T-helper 2 cell (primary cell): ENCODE measurements at places on chromosomes 12 and 14.

- no peak for DNase-seq
These were observed 2.8 kb downstream of the FERMT2 start for GRCh38 chr14:52948039-52948438.

DNA sequence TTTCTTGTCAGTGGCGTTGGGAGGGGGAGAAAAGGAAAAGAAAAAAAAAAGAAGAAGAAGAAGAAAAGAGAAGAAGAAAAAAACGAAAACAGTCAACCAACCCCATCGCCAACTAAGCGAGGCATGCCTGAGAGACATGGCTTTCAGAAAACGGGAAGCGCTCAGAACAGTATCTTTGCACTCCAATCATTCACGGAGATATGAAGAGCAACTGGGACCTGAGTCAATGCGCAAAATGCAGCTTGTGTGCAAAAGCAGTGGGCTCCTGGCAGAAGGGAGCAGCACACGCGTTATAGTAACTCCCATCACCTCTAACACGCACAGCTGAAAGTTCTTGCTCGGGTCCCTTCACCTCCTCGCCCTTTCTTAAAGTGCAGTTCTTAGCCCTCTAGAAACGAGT lies 1.9 kb downstream of the ASCL1 start:
- DNase-seq = no peak

DNA sequence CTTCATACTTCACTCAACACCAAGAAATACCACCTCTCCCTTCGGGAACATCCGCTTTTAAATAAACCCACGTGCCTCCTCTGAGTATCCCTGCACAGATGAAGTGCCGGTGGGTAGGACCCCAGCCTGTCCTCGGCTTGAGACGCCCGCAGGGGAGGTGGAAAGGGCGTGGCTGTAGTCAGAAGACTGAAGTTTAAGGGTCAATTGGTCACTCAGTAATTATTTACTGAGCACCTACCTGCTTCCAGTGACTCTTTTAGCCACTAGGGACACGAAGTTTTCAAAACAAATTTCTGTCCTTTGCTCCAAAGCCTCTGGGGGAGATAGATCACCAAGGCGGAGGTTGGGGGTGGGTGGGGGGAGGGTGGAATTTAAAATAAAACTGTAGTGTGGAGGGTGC lies 309.4 kb downstream of the VRK1 start:
- no peak for DNase-seq

- no peak for DNase-seq
These were observed 179.3 kb downstream of the PCNX1 start for GRCh38 chr14:71086567-71086966.

DNA sequence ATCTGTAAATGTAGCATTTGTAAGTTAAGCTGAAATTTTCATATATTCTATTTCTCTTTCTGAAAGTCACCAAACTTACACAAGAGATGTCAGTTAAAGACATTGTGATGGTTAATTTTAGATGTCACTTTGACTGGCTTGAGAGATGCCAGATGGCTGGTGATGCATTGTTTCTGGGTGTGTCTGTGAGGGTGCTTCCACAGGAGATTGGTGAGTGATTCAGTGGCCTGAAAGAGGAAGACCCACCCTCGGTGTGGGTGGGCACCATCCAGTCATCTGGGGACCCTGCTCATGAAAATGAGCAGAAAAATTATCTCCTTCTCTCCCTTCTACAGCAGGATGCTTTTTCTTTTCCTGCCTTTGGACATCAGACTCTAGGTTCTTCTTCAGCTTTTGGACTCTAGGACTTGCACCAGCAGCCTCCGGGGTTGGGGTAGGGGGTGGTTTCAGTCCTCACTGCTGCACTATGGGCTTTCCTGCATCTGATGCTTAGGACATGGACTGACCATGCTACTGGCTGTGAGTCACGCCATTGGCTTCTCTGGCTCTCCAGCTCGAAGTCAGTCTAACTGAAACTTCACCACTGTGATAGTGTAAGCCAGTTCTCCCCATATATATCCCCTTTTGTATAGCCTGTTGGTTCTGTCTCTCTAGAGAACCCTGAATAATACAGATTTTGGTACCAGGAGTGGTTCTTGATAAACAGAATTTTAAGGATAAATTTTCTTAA lies 20.9 kb downstream of the PDE6H start:
- no peak for DNase-seq

DNA sequence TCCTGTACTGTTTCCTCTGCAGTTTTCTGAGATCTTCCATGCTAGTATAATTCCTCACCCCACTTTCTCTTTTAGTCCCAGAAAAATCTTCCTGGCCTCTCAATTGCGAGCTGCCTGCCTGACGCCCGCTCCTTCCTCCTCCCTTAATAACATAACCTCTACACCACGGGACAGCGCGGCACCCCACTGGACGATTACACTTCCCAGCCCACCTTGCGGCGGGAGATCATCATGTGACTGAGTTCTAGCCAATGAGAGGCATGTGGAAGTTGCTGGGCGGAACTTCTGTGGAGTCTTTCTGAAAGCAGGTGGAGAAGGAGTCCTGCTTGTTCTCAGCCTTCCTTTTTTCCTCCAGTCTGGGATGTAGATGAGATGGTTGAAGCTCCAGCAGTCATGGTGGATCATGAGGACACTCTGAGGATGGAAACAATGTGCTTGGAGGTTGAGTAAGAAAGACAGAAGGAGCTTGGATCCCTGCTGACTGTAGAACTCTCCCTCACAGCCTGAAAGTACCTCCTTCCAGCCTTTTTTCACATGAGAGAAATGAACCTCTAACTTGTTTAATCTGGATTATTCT lies 133.6 kb upstream of the VRK1 start:
- DNase-seq = no peak

DNA sequence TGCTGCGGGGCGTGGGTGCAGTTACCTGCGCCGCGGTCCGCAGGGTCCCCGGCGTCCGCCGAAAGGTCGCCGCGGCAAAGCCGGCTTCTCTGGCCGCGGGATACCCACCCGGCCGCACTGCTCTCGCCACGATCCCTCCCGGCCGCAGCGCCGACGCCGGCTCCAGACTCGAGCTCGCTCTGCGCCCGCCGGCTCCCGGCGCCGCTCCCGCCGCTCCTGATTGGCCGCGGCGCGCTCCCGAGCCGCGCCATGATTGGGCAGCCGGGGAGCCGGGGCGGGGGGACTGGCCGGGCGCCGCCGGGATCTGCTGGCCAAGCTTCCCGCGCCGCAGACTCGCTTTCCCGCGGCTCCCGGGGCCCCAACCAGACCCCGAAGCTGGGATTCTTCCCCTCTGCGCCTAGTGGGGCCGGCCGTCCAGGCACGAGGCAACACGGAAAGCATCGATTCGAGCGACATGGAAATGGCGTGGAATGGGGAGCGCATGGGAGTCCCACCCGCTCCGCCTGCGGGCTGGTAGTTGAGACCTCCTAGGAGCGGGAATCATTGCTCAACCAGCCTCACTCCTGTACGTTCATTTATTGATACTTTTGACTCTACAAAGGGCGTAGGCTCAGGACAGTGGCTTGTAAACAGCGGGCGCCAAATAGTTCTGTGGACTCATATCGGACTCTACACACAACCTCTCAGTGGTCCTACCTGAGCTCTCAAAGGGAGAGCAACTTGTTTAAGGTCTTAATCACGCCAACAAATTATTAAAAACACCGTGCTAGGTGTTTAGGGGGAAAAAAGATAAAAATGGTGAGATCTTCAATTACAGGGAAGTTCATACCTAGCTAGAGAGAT lies 36.4 kb upstream of the STON2 start:
- no peak for DNase-seq

DNA sequence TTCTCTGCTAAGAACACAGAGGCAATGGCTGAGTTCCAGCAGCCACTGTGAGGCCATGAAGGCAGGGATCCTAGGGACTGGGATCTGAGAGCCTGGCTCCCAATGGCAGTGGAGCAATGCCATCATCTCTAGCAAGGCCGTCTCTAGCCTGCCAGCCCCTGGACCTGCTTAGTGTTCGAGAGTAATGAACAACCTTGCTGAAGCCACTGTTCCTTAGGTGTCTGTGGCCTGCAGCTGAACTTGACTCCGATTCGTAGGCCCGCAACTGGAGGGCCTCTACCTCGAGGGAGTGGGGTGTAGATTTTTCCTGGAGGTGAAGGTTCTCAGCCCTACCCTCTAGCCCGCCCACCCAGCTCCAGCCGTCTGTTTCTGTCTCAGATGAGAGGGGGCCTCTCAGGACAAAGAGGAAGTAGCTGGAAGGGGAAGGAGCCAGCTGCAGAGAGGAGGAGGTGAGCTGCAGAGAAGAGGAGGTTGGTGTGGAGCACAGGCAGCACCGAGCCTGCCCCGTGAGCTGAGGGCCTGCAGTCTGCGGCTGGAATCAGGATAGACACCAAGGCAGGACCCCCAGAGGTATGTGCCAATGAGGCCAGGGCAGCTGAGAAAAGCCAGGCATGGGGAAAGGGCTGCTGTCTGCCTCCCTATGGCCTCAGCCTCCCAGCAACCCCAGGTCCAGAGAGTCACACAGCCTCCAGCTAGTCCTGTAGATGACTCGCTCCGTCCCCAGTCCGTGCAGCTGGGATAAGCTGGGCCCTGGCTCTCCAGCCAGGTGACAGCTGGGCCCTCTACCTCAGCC lies at the start of gene PLD4:
Gene PLD4, plus strand, starts transcription at position 459 of the 793 bp plus-strand sequence. CDS start 2,262 bp downstream, outside the sequence.
- no peak for DNase-seq

DNA sequence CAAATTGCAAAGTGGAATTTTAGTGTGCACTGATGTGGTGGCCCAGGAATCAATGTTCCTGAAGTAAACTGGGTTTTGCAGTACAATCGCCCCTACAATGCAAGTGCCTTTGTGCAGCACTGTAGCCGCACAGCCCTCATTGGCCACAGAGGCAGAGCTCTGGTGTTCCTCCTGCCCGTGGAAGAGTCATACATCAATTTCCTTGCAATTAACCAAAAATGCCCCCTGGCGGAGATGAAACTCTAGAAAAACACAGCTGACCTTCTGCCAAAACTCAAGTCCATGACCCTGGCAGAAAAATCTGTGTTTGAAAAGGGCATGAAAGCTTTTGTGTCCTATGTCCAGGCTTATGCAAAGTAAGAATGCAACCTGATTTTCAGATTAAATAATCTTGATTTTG lies 117.9 kb upstream of the PRB2 start:
- DNase-seq = no peak

DNA sequence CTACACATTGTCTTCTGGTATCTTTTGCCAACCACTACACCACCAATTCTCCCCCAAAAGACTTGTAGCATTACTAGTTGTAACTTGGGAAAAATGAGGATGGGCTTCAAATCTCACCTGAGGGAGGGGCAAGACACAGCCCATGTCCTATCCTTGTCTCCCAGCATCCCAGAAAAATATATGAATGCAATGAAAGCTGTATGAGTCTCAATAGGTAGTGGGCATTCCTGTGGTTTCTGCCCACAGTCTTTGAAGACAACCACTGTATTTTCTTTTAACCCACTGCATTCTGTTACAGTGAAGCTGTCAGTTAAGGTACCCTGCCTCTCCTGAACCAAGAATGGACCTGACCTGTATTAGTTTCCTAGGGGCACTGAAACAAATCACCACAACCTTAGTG lies 336.2 kb upstream of the TMPO start:
- no peak for DNase-seq

DNA sequence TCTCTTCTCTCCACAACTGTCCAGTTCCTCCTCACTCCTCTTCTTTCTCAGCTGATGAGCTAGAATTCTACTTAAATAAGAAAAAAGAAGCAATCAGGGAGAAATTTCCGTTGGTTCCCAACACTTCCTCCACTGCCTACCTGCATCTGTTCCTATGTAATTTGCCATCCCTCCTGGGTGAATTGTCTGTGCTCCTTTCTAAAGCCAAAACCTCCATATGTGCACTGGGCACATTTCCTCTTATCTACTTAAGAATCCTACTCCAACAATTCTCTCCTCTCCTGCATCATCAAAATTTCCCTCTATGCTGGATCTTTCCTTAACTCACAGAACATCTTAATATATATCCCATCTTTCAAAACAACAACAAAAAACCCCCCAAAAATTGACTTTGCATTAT lies 35.2 kb downstream of the GPR65 start:
- DNase-seq = no peak

DNA sequence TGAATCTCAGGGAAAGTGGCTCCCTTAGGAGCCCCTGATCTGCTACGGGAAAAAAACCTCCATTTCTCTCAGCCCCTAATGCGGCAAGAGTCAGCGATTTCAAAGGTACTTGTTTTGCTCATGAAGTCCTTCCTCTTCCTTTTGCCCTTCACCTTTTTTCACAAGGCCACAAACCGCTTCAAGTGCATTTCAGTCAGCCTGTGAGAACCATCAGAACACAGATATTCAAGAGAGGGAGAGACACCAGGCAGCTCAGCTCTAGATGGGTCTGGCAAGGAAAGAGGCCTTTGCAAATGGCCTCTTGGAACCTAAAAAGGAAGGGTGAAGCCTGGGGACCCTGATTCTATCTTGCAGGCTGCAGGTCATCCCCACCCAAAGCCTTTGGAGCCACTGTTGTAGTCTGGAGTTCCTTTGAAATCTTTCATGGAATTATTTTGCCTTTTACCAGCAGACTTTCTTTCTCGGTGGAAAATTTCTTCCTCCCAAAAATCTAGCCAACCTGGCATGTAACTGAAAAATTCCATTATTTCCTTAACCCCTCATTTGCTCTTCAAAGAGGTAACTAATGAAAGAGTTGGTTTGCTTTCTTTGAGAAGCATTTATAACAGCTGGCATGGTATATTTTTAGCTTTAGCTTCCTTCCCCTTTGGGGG lies 145.0 kb downstream of the SAMD4A start:
- no peak for DNase-seq

- no peak for DNase-seq
These were observed 210.3 kb downstream of the GLT1D1 start for GRCh38 chr12:129063600-129063999.

DNA sequence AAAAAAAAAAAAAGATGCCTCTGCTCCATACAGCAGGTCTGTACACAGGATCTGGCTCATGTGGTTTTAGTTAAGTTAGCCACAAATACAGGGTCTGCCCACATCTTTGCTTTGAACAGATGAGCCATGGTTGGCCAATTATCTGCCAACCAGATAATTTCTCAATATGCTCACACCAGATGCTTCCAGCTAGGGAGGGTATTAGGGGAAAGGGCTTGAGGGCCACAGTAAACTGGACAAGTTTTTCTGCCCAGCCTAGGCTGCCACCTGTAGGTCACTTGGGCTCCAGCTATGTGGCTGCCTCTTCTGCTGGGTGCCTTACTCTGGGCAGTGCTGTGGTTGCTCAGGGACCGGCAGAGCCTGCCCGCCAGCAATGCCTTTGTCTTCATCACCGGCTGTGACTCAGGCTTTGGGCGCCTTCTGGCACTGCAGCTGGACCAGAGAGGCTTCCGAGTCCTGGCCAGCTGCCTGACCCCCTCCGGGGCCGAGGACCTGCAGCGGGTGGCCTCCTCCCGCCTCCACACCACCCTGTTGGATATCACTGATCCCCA lies 776 bp downstream of the RDH5 start:
- no peak for DNase-seq

- no peak for DNase-seq
These were observed 25.5 kb downstream of the SPTLC2 start for GRCh38 chr14:77590845-77591485.

- no peak for DNase-seq
These were observed 161.3 kb downstream of the C12orf42 start for GRCh38 chr12:103334466-103334865.
